ENCODE measurements at places on chromosomes 5 and 9. TPM values are rescaled to one million over a fixed set of nuclear protein-coding genes. Genes with fewer than 3 reads are reported as not detected.

The PHF2 gene
- 20.3 TPM for total RNA-seq

The FBXW11 gene
- total RNA-seq, result 55.3 TPM

The NR3C1 gene
- 44.9 TPM for total RNA-seq

The LCN15 gene
- not detected for total RNA-seq

The SVEP1 gene
- 13.3 TPM for total RNA-seq

The GPX8 gene
- 58.7 TPM for total RNA-seq

DNA sequence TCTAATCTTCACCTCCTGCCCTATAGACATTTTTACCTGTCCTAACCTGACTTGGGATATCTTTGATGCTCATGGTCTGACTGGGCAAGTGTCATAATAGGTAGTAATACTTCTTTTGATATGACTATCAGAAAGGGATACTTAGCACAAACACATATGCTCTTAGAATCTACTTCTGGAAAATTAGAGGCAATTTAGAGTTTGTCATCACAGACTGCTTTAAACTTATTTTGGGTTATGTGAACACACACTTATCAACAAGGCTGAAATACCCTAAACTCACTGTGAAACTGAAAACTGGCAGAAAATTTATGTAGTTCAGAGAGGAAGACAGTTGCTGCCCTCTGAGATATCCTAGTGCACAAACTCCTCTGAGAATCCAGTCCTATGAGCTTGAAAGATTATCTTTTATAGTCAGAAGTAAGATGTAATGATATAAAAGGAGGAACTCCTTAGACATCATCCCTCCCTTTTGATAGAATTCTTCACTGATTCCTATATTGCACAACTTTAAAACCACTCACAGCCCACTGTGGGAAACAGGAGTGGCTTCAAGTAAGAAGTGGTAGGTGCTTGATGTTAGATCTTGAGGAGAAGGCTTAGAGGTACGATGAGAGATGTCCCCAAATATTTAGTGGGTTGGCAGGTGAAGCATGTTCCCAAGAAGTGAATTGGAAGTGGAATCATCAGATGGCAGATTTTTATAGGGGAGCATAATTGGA is 273.3 kb downstream of the MAN2A1 start:
- no peaks in the 10 kb centered on the region for H3K36me3 ChIP-seq
- DNase-seq, result no peak
- no peaks in the 10 kb centered on the region for H3K27me3 ChIP-seq
- H3K4me1 ChIP-seq, result no peaks in the 10 kb centered on the region
- H3K27ac ChIP-seq, result no peak overlapping the region

GRCh38 chr9:125444166-125444565 is 182.5 kb downstream of the GAPVD1 start:
- H3K27ac ChIP-seq, result no peak overlapping the region
- no peak overlapping the region for H3K4me3 ChIP-seq
- no peaks in the 10 kb centered on the region for H3K27me3 ChIP-seq
- H3K36me3 ChIP-seq, result no peaks in the 10 kb centered on the region

- no peak for DNase-seq
- no peak overlapping the region for H3K4me3 ChIP-seq
- no peaks in the 10 kb centered on the region for H3K27me3 ChIP-seq
- no peaks in the 10 kb centered on the region for H3K36me3 ChIP-seq
- no peaks in the 10 kb centered on the region for H3K4me1 ChIP-seq
Observed at GRCh38 chr9:4515958-4516375, 25.7 kb downstream of the SLC1A1 start.

DNA sequence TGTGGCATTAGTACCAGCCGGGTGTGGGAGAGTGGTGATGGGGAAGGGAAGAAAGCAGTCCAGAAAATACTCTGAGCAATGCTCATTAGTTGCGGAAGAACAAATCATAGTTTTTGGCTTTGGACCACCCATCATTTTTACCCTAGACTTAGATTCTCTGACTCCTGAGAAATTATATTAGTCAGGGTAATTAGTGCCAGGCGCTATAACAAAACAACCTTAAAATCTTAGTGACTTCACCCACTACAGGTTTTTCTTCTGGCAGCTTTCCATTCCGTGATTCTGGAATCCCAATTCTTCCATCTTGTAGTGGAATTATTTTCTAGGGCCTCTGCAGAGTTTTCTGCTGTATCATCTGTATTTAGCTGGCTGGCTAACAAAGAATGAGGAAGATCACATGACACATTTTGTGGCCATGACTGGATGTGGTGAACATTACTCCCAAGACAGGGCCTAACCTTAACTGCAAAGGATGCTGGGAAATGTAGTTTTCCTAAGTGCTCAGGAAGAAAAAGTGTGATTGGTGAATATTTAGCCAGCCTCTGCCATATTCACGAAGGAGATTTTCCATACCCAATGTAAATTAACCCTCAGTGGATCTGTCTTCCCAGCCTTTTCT is 373.0 kb upstream of the MEF2C start:
- H3K27me3 ChIP-seq, result no peaks in the 10 kb centered on the region
- no peak for DNase-seq
- no peak overlapping the region for H3K27ac ChIP-seq
- H3K4me1 ChIP-seq, result no peaks in the 10 kb centered on the region
- H3K36me3 ChIP-seq, result no peaks in the 10 kb centered on the region

DNA sequence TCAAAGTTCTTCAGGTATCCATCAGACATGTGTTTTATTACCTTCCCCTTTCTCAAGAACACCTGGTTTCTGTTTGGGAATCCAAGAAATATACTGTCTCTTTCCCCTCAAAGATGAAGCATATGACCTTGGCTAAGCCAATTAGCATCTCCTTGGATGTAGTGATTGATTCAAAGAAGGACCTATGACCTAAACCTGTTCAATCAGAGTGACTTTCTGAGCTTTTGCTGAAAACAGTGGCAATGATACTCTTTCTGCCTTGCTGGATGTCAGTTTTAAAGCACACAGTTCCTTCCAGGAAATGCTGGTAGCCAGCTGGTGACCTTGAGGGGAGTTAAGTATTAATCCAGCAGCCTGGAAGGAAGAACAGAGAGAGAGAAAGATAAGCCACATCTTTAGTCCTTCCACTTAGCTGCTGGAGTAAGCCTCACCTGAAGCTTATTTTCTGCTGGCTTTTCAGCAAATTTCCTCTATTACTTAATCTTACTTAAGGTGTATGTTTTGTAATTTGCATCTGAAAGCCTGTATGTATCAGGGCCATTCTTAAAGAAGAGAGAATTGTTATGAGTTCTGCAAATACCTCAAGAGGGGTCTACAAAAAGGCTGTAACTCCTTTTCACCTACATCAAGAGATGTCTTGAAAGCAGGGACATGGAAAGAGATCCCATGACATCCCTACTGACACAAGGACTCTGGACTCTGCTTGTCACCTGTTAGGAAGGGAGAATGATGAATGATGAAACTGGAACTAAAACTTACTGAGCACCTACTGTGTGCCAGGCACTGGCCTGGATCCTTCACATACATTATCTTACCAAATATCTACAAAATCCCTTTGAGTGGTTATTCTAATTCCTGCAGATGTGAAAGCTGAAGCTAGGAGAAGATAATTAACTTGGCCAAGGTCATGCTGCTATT is 35.2 kb upstream of the PIK3R1 start:
- no peak overlapping the region for H3K27ac ChIP-seq
- H3K27me3 ChIP-seq, result no peaks in the 10 kb centered on the region
- no peaks in the 10 kb centered on the region for H3K4me1 ChIP-seq

GRCh38 chr5:77995793-77996409 is 219.8 kb upstream of the TBCA start:
- no peaks in the 10 kb centered on the region for H3K27me3 ChIP-seq
- H3K4me3 ChIP-seq, result no peak overlapping the region
- DNase-seq, result no peak
- no peaks in the 10 kb centered on the region for H3K36me3 ChIP-seq

DNA sequence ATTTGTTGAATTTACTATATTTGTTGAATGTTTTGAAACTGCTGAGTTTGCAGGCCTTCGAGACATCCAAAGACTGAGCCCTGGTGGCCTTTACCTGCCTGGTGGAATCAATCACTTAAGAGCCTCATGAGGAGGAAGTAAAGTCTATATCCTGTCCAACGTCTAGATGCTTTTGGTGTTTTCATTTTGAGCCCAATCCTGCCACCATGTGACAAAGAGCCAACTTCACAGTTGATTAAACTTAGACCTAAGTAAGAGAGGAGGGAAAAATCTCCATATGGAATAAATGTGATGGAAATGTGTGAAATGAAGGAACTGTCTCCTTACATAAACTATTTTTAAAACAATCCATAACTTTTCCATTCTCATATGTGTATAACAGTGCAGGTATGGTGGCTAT is 220.1 kb downstream of the PRR16 start:
- H3K4me1 ChIP-seq, result no peaks in the 10 kb centered on the region
- H3K27me3 ChIP-seq, result no peaks in the 10 kb centered on the region
- no peak overlapping the region for H3K27ac ChIP-seq

DNA sequence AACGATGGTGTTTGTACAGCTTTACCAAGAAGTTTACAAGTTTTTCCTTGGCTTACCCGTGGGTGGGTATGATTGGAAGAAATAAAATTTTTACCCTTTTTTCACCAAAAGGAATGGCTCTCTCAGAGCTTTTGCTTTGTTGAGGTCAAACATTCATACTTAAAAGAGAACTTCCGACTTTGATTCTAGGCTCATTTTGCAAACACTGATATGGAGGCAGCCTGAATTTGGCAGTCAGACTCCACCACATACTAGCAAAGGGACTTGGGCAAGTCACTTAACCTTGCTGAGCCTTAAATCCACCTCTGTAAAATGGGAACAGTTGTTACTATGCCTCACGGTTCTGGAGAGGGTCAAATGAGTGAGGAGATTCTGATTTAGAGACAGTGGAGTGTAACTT is 153.5 kb downstream of the PRKACG start:
- no peaks in the 10 kb centered on the region for H3K36me3 ChIP-seq
- H3K27me3 ChIP-seq, result no peaks in the 10 kb centered on the region
- no peak overlapping the region for H3K27ac ChIP-seq
- no peak for DNase-seq

- H3K4me3 ChIP-seq, result no peak overlapping the region
- no peaks in the 10 kb centered on the region for H3K27me3 ChIP-seq
- no peaks in the 10 kb centered on the region for H3K36me3 ChIP-seq
- DNase-seq, result no peak
- no peaks in the 10 kb centered on the region for H3K4me1 ChIP-seq
Observed at GRCh38 chr9:76218886-76219445, 175.3 kb downstream of the RFK start.

DNA sequence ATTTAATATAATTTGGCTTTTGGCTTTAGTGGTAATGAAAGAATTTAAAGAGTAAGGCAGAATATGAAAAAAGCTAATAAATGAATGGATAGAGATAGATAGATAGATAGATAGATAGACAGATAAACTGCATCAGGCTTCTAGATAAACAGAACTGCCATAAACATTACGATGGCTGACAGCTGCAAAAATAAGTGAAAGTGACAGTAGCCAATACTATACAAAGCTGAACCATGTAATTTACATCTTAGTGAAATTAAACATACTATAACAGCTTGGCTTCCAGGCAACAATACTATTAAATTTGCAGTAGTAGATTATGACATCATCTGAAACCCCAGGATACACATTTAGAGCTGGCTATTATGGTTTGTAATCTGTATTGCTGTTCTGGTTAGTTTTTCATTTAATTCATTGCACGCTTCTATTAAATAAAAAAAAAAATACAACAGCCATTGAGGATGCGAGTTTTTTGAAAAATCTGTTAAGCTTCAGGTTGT is 1354.8 kb downstream of the PTPRD start:
- no peaks in the 10 kb centered on the region for H3K36me3 ChIP-seq
- no peaks in the 10 kb centered on the region for H3K4me1 ChIP-seq
- DNase-seq, result no peak
- no peak overlapping the region for H3K27ac ChIP-seq

DNA sequence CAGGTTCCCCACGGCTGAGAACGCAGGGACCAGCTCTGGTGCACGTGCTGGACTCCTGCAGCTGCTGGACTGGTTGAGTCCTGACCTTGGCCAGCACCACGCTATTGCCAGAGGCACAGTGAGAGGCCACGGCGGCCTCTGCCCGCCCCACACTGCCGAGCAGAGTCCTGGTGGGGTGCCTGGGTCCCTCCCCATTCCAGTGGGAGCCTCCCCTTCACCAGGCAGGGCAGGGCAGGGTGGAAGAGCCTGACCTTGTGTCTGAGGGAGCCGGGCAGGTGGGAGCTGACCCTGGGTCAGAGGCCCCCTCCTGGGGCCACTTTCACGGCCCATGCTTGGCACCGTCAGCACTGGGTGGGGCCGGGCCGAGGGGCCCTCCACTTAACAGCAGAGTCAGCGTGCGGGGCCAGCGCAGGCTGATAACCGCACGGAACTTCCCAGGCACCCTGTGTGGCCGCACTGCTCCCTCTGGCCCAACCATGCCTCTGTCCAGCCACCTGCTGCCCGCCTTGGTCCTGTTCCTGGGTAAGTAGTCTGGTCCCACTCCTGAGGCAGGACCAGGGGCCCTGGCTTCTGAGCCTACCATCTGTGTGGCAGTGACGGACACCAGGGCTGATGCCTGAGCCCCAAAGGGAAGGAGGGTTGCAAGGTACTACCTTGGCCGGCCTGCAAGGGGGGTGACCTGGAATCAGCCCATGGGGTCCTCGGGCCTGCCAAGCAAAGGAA is at the start of gene MAMDC4:
Gene MAMDC4, plus strand, starts transcription at position 406 of the 723 bp plus-strand sequence. Its CDS starts 71 bp downstream, at position 477.
- H3K36me3 ChIP-seq, result no peaks in the 10 kb centered on the region
- H3K27ac ChIP-seq, result no peak within 1 kb of the TSS
- H3K27me3 ChIP-seq, result peaks cover 4% of the 10 kb centered on the region
- H3K4me1 ChIP-seq, result peaks cover 15% of the 10 kb centered on the region
- H3K4me3 ChIP-seq, result no peak within 1 kb of the TSS
- DNase-seq, result peak; percentile 68

DNA sequence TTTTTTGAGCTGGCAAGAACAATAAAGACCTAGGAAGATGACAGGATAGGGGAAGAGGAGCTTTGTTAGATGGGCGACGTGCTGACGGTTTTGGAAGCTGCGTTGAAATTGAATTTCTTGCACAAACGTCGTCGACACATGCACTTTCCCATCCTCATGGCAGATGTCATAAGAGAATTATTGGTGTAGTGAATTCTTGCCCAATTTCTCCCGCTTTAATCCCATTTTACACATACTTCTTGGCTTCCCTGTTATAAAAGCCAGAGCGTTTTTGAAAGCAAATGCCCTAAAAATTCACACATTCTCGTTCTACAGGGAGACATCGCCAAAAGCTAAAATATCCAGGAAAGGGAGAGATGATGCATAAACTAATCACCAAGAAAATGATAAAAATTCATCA is 109.8 kb upstream of the DAP start:
- DNase-seq, result no peak
- peaks cover 5% of the 10 kb centered on the region for H3K4me1 ChIP-seq
- no peaks in the 10 kb centered on the region for H3K36me3 ChIP-seq
- no peak overlapping the region for H3K4me3 ChIP-seq
- H3K27me3 ChIP-seq, result no peaks in the 10 kb centered on the region
- no peak overlapping the region for H3K27ac ChIP-seq

- no peaks in the 10 kb centered on the region for H3K4me1 ChIP-seq
- H3K27me3 ChIP-seq, result no peaks in the 10 kb centered on the region
- no peak for DNase-seq
Observed at GRCh38 chr5:337563-338130, 16.1 kb downstream of the AHRR start.

DNA sequence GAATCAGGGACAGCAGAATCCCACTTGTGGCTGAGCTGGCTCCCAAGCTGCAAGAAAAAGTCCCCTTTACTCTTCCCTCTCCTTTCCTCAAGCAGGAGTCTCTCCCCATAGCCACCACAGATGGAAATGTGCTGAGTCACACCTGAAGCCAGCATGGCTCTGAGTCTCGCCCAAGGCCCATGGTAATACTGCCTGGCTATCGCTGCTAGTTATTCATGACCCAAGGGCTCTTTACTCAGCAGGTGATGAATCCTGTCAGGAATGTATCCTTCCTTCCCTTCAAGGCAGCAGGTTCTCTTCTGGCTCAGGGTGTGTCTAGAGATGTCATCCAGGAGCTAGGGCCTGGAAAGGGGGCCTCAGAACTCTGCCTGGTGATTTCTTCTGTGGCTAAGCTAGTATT is 403.3 kb upstream of the PTPRD start:
- H3K4me1 ChIP-seq, result no peaks in the 10 kb centered on the region
- H3K36me3 ChIP-seq, result no peaks in the 10 kb centered on the region
- DNase-seq, result no peak
- H3K27ac ChIP-seq, result no peak overlapping the region
- H3K4me3 ChIP-seq, result no peak overlapping the region

Measured in ovary (tissue), 10 donors.